ENCODE measurements at places on chromosomes 7 and 10.

DNA sequence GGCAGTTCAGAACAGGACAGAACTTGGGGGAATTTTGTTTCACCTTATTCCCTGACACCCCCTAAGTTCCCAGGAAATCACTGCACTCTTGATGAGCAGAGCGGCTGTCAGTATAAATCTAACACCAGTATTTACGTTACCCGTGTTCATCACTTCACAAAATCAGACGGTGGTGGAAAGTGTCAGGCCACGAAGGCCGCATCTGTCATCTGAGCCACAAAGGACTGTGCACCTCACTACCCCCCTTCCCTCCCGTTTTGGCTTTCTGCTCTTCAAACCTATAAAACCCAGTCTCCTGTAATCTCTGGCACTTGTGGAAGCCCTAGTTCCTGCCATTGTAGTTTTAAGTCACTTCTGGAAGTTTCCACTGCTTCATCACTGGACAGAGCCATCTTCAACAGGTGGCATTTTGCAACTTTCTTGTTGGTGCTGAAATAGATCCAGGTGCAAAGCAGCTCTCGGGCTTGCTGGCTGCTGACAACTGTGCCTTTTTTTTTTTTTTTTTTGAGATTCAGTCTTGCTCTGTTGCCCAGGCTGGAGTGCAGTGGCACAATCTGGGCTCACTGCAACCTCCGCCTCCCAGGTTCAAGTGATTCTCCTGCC is 9.5 kb downstream of the ZFAND2A start:
- DNase-seq: no peak

DNA sequence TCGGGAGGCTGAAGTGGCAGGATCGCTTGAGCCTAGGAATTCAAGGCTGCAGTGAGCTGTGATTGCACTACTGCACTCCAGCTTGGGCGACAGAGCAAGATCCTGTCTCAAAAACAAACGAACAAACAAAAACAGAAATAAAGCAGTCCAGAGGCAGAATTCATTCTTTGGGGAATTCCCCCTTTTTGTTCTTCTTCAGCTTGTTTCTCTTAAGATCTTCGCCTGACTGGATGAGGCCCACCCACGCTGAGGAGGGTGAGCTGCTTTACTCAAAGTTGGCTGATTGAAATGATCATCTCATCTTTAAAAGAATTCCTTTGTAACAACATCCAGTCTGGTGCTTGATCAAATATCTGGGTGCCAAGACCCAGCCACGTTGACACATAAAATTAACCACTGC is 10.7 kb downstream of the MRC1 start:
- DNase-seq: no peak

- DNase-seq: no peak
Measured at GRCh38 chr10:30039988-30040387, 19.4 kb downstream of the JCAD start.

DNA sequence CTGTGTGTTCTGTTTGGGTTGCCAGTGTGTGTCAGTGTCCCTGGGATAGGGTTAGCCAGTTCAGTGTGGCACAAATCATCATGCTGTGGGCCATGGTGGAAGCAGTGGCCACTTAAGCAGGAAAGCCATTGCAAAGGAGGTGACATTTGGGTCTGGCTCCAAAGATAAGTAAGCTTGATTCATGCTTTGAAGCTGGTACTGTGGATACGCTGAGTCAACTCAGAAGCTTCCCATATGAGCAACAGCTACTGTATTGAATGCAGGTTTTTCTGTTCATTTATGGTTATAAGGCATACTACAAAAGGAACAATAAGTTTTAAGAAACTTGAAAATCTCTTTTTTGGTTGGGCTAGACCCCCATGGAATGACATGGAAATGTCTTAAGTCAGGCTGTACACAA is 143.1 kb downstream of the BMPER start:
- DNase-seq: no peak

GRCh38 chr10:74255214-74255613 is 104.2 kb downstream of the ADK start:
- DNase-seq: no peak

GRCh38 chr7:85041605-85042216 is 145.1 kb downstream of the SEMA3D start:
- no peak for DNase-seq

- DNase-seq: no peak
Measured at GRCh38 chr7:117458977-117459583, 20.7 kb upstream of the CFTR start.

GRCh38 chr10:68800211-68800610 is 27.1 kb upstream of the STOX1 start:
- DNase-seq: no peak

DNA sequence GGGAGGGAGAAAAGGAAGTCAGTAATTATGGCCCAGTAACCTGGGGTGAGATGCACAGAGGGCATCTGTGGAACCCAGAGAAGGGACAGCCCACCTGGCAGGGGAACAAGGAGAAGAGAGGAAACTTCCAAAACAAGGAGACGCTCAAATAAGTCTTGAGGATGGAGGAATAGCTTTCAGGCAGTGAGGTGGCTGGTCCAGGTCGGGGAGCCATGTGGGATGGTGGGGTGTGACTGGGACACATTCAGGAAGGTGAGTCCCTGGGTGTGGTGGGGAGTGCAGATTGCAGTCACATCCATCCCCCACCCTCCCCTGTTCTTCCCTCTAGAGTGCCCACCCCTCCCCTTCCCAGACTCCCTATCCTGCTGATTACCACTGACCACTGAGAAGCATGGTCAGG is 175.4 kb downstream of the GRID1 start:
- no peak for DNase-seq

DNA sequence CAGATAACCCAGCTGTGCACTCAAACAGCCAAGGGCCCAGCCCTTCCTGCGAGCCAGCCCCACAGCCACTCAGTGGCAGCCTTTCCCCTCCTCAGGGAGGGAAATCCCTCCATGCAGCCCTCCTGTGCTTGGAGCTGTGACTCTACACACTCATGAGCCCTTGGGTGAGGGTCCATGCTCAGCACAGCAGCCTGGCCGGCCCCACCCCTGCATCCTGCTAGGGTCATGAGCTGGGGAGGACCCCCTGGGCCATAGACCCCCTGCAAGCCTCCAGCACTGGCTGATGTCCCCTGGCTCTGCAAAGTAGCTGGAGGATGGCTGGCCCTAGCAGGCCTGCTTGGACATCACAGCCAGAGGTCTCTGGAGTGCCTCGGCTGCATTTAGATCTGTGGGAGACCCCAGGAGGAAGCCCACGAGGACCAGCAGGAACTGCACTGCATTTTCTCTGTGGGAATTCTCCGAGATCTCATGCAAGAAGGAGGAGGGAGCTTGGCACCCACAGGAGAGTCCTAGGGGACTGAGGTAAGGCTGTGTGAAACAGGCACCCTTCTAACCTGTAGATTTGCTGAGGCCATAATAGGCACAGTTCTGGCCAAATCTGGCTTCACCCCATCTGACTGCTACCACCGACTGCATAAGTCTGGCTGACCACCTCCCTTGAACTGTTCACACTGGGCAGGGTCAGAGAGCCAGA is 17.4 kb downstream of the TMEM273 start:
- DNase-seq: no peak

- DNase-seq: no peak
Measured at GRCh38 chr7:73547841-73548240, 9.6 kb downstream of the BCL7B start.

DNA sequence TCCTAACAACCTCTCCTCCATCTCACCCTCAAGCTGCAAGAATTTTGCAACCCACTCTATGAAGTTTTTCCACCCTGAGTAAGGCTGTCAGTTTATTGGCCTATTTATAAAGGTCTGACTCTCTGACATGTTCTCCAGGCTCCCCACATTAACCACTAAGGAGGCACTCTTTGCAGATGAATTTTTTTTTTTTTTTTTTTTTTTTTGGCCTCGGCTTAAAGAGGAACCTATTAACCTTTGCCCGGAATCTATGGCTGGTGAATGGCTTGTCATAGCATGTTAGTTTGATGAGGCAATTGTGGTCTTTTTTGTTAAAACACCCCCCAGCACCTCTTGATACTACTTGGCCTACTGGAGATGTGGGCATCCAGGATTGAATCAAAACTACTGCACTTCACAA is 57.1 kb downstream of the TBXAS1 start:
- no peak for DNase-seq

GRCh38 chr10:132006966-132007365 is 25.2 kb upstream of the BNIP3 start:
- no peak for DNase-seq

DNA sequence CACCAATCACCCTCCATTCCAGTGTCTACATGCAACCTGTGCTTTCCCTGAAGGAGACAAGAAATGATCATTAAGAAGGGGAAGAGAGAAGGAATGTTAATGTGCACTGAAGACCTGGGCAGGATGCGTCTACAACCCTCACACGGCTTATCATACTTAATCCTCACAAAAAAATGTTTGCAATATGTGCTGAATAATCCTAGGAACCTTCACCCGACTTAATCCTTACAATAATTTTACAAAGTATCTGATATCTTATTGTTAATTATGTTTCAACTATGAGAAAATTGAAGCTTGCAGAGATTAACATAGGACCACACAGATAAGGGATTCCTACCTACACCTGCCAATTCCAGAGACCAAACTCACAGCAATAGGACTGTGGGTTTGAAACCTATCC is 145.1 kb upstream of the NOBOX start:
- DNase-seq: no peak

GRCh38 chr7:102104245-102104644 is 182.4 kb upstream of the SH2B2 start:
- no peak for DNase-seq

- DNase-seq: no peak
Measured at GRCh38 chr10:11625019-11625735, 13.7 kb upstream of the USP6NL start.

DNA sequence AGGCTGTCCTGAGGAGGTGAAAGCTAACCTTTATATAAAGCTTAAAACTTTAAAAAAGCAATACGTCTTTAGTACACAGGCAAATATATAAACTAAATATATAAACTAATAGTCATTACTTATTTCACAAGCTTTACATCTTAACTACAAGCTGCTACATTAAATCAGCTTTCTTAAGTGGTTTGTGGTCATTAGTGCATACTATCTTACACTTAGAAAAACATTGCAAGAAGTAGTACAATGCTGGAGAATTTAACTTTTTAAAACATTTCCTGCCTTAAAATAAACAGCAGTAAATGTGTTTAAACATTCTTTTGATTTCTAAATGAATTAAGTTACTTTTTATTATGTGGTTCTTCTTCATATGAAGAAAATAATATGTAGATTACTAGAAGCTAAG is 36.3 kb downstream of the MET start:
- no peak for DNase-seq

GRCh38 chr7:47066976-47067614 is 514.8 kb downstream of the TNS3 start:
- DNase-seq: no peak

DNA sequence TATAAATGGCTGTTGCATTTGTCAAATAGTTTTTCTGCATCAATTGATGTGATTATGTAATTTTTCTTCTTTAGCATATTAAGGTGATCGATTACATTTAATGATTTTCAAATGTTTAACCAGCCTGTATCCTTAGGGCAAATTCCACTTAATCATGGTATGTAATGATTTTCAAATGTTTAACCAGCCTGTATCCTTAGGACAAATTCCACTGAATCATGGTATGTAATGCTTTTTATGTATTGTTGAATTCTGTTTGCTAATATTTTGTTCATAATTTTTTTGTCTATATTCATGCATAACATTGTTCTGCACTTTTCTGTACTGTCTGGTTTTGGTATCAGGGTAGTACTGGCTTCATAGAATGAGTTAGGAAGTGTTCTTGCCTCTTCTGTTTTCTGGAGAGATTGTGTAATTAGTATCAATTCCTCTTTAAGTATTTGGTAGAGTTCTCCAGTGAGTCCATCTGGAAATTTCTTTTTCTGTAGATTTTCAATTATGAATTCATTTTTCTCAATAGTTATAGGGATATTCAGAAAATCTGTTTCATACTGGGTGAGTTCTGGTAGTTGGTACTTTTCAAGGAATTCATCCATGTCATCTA is 393.2 kb upstream of the FOXK1 start:
- no peak for DNase-seq

- DNase-seq: no peak
Measured at GRCh38 chr7:85074992-85075391, 111.9 kb downstream of the SEMA3D start.

DNA sequence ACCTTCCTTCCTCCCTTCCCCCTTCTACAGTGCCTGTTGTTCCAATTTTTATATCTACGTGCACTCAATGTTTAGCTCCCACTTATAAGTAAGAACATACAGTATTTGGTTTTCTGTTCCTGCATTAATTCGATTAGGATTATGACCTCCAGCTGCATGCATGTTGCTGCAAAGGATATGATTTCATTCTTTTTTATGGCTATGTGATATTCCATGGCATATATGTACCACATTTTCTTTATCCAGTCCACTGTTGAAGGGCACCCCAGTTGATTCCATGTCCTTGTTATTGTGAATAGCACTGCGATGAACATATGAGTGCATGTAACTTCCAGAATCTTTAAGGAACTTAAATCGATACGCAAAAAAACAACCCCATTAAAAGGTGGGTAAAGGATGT is 39.9 kb downstream of the BET1 start:
- DNase-seq: no peak

GRCh38 chr7:29309041-29309854 is 114.7 kb downstream of the CHN2 start:
- DNase-seq: no peak

DNA sequence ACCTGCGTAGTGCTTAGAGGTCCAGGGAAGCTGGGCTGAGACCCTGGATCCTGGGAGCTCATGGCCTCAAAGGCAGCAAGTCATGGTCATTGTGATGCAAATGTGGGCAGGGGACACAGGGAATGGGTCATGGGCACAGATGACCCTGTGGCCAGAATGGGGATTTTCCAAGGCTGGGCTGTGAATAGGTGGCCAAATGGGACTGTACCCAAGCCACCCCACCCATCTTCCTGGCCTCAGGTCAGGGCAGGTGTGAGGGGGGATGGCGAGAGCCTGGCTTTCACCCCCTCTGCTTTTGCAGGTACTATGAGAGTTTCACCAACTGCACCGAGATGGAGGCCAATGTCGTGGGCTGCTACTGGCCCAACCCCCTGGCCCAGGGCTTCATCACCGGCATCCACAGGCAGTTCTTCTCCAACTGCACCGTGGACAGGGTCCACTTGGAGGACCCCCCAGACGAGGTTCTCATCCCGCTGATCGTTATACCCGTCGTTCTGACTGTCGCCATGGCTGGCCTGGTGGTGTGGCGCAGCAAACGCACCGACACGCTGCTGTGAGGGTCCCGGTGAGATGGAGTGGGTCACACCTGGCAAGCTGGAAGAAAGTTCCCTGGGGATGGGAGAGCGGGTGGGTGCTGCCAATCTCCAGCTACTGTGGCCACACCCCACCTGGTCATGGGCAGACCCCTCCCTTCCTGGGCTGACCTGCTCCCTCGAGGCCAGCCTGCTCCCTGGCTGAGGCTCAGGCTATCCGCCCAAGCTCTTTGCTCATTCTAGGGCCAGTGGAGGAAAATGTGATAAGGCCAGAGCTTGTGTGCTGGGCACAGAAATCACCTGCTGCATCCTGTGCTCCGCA is 25.5 kb downstream of the RAMP3 start:
- no peak for DNase-seq

GRCh38 chr7:47556511-47557180 is 25.3 kb downstream of the TNS3 start:
- no peak for DNase-seq
